GM23248 (cell line): ENCODE measurements at places on chromosomes 7 and 10. TPM values are rescaled to one million over a fixed set of nuclear protein-coding genes. Genes with fewer than 3 reads are reported as not detected.

- DNase-seq, result peak; percentile 2
These were observed 66.7 kb upstream of the MYO3A start for GRCh38 chr10:25867321-25867720.

- DNase-seq, result no peak
These were observed 37.9 kb downstream of the IL2RA start for GRCh38 chr10:6024334-6024682.

- DNase-seq, result peak; percentile 17
These were observed 288.7 kb upstream of the AUTS2 start for GRCh38 chr7:69309601-69310000.

GRCh38 chr10:102646610-102647442, 2.5 kb downstream of the TRIM8 start:
- DNase-seq, result peak; percentile 69

GRCh38 chr7:18320971-18321567, 174.5 kb upstream of the HDAC9 start:
- DNase-seq, result peak; percentile 71

DNA sequence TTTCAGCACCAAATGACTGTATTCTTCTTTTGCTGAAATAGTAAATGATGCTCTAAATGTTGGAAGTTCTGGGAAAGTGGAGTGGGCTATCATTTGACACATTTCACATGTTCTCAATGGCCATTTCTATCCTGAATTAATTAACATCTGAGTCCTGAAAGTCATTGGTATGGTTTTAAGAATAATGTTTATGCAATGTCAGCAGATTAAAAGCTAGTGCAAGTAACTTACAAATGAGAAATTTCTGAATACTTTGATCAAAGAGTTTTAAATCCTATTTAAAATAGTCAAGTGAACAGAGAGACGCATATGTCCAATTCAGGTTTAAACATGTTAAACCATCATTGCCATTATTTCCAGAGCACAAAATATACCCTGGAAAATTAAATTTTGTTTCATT, 508.1 kb downstream of the PHTF2 start:
- no peak for DNase-seq

DNA sequence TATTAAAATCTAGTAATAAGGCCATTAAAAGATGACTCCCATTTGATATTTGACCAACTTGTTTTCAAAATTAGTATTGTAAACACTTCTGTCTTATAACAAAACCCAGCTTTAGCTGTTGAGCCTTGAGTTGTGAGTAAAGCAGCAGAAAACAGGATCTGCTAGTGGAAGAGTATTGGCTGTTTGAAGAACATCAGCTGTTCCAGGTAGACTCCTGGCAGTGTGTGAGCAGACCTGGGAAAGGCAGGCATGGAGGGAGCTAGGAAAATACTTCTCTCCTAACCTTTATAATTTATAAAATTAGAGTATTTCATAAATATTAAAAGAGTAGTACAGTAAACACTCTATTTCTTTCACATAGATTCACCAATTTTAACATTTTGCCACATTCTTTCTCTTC, 29.0 kb downstream of the KAT6B start:
- no peak for DNase-seq

DNA sequence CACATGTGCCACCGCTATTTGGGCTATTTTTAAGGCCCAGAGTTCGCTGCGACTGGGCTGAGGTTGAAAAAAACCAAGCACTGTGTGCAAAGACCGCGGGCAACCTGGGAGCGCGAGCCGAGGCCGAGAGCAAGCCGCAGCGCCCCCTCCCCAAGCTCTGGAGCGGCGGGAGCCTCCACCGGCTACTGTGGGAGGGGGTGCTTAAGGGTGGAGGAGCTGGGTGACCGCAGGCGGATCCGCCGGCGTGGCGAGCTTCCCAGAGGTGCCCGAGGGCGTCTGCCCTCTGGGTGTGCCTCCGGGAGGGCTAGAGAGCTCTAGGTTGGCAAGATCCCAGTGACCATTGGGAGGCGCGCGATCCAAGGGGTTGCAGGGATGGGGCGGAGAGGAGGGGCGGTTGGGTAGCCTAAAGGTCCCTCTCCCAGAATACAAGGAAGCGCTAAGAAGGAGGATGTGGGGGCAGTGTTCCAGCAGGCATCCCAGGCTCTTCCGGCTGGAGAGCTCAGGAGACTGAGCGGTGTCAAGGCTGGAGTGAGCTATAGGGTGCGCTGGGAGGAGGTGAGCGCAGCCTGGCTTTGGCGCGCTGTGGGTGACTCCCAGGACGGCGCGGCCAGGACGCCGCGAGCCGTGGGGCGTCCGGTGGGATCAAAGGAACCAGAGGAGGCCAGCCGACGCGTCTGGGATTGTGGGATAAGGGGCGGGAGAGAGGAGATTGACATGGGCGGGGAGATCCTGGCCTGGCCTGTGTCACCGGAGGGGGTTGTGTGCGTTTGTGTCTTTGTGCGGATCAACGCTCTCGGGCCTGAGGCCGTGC, 8.0 kb downstream of the DLX5 start:
- DNase-seq, result no peak

DNA sequence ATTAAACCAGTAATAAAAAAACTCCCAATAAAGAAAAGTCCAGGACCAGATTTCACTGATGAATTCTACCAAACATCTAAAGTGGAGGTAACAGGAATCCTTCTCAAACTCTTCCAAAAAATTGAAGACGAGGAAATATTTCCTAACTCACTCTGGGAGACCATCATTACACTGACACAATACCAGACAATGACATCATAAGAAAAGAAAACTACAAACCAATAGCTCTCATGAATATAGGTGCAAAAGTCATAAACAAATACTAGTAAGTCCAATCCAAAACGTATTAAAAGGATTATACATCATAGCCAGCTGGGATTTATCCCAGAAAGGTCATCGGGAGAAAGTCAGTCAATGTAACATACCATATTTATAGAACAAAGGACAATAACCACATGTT, 94.0 kb upstream of the RAB18 start:
- no peak for DNase-seq

GRCh38 chr7:151079199-151079910, 1.3 kb downstream of the FASTK start:
- DNase-seq, result peak; percentile 19

GRCh38 chr7:100894860-100895700, 608 bp downstream of the ACHE start:
- DNase-seq, result peak; percentile 48

GRCh38 chr10:78589687-78590086, 479.1 kb upstream of the ZMIZ1 start:
- no peak for DNase-seq

DNA sequence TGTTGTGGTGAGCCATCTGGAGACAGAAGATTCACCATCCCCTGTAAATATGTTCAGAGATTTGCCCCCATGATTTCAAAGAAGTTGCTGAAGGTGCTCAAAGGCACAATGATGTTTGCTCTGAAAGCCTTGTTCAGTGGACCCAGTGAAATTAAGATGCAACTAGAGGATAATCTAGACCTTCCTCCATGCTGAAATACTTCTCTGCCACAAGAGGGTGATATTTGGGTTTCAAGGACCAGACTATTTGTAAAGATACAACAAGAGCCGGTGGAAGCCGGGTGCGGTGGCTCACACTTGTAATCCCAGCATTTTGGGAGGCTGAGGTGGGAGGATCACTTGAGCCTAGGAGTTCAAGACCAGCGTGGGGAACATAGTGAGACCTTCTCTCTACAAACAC, 13.5 kb upstream of the MSRB2 start:
- DNase-seq, result peak; percentile 32

The AKR1C4 gene
- polyA plus RNA-seq, result not detected in 2 replicates

The BEND7 gene
- polyA plus RNA-seq, result 1.7 and 2.3 TPM in 2 replicates

The FGL2 gene
- 1.3 and 1.6 TPM in 2 replicates for polyA plus RNA-seq

The HOXA1 gene
- polyA plus RNA-seq, result 1.6 and 1.8 TPM in 2 replicates

The MSANTD7 gene
- polyA plus RNA-seq, result 7.2 and 7.4 TPM in 2 replicates

The PALD1 gene
- polyA plus RNA-seq, result not detected in 2 replicates
